ENCODE measurements at places on chromosomes 1 and 21. TPM values are rescaled to one million over a fixed set of nuclear protein-coding genes. Genes with fewer than 3 reads are reported as not detected.

DNA sequence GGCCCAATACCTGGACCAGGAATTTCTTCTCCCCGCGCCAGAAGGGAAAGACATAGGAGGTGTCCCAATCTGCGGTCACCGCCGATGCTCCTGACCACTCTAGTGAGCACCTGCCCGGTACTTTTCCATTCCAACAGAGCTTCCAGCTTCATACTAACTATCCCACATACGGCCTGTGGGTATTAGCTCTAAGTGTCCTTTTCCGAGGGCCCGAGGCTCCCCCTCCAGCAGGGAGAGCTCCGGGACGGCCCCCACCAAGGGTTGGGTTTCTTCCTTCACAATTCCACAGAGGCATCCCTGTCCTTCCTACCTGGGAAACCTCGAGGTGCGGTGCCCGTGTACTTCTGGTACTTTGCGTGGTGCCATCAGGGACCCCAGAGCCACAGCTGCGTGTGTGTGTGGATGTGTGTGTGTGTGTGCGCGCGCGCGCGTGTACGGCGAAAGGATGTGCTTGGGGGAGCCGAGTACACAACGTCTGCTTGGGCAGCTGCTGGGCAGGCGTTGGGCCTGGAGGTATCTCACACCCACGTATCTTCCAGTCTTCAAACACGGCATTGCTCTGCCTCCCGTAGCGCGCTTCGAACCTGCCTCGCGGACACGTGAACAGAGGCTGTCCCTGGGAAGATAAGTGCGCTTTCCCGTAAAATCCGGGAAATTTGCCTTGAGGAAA is 2.4 kb upstream of the SIM2 start:
- peak; percentile 13 for DNase-seq

- DNase-seq, result no peak
Observed at GRCh38 chr1:47680815-47681475, 243.1 kb downstream of the FOXD2 start.

GRCh38 chr1:39385067-39385988 is 106.1 kb upstream of the BMP8A start:
- DNase-seq, result no peak

- DNase-seq, result no peak
Observed at GRCh38 chr1:44033756-44034155, 2.5 kb upstream of the SLC6A9 start.

GRCh38 chr1:156356875-156357534 is 12.0 kb upstream of the RHBG start:
- peak; percentile 78 for DNase-seq

DNA sequence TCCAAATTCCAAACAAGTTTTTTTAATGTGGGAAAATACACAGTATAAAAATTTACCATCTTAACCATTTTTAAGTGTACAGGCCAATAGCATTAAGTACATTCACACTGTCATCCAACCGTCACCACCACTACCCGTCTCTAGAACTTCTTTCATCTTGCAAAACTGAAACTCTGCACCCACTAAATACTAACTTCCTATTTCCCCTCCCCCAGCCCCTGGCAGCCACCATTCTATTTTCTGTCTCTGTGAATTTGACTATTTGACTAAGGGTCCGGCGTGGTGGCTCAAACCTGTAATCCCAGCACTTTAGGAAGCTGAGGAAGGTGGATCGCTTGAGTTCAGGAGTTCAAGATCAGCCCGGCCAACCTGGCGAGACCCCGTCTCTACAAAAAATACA is 36.1 kb downstream of the CLSTN1 start:
- no peak for DNase-seq

DNA sequence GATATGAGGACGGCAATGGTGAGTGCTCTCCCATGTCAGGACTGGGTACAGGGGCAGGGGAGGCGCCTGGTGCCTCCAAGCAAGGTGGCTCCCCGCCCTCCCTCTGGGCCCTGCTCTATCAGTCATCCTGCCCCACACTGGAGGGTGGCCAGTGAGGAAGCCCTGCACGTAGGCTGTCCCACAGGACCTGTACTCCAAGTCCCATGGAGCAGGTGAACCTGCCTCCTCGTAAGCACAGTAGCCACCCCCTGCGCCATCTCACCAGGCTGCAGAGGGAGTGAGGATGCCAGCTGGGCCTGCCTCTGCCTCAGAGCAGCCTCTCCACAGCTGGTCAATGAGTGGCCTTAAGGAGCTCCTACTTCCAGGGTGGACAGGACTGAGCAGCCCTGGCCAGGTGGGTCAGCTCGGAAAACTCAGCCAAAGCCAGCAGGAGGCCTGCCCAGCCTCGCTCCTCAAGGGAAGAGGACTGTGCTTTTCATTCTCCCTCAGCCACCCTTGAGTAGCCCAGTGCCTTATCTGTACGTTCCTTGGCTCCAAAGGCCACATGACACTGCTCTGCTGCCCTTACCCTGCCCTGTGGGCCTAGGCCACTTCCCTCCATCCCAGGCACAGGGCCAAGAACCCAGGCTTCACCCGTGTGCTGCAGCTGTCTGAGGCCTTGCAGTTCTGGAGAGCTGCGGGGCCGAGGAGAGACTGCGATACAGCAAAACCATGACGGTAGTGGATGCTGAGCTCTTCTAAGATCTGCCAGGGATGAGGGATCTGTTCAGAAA is 39.6 kb downstream of the SLC45A1 start:
- no peak for DNase-seq

DNA sequence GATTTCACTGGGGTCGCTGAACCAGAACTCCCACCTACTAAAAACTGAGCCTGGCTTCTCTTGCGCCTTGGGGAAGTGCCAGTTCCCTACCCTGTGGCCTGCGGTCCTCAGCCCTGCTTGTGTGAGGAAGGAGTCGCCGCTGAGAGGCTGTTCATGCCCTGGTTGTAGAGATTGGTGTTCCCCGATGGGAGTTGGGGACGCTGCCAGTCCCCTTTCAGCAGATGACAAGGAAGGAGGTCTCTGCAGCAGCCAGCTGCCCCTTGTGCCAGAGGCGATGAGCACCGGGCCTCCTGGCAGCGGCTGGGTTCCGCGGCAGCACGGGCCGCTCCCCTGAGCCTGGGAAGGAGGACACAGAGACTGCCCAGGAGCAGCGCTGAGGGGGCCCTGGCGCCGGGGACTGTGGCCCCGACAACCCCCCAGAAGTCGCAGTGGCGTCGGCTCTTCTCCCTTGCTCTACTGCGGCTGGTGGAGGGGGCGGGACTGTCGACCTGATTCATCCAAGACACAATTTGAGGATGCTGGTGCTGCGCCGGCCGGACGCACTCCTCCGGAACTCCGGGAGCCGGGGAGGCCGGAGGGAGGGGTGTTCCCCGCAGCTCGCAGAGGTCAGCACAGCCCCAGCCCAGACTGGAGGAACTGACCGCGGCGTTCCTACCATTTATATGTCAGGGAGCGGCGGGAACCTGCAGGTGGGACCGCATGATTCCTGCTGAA is 12.0 kb upstream of the ADORA3 start:
- DNase-seq, result no peak

GRCh38 chr1:162666006-162666645 is 33.9 kb downstream of the DDR2 start:
- DNase-seq, result no peak

- no peak for DNase-seq
Observed at GRCh38 chr1:203915811-203916210, 54.4 kb downstream of the SNRPE start.

DNA sequence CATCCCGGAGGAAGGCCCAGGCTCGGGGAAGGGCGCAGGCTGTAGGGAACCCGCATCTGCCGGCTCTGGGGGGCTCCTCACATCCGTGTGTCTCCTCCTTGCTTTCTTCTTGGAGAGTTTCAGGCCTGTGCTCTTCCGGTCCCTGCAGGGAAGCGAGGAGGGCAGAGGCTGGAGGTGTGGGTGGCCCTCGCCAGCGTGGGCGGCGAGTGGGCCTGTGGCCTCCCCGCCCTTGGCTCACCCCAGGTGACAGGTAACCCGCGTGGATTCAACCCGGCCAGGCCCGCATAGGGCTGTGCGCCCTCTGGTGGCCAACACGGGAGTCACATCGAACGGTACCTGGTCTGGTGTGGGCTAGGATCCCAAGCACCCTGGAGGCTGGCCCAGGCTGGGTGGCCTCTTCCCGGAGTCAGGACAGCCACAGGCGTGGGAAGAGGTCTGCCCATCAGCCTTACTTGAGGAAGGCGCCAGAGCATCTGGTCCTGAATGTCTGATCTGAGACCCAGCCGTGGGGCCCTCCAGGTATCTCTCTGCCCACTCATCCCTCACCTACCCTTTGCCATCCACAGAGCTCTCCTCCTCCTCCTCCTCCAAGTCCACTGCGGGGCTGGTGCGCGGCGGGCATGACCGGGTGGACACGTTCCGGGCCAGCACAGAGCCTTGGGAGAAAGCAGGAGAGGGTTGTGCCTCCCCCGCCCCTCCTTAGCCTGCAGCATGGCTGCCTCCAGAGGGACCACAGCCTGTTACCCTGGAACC is 9.6 kb upstream of the TNFRSF25 start:
- DNase-seq, result peak; percentile 71

- no peak for DNase-seq
Observed at GRCh38 chr1:192703283-192704206, 67.6 kb downstream of the RGS13 start.

GRCh38 chr1:6982443-6982842 is 197.2 kb downstream of the CAMTA1 start:
- no peak for DNase-seq

DNA sequence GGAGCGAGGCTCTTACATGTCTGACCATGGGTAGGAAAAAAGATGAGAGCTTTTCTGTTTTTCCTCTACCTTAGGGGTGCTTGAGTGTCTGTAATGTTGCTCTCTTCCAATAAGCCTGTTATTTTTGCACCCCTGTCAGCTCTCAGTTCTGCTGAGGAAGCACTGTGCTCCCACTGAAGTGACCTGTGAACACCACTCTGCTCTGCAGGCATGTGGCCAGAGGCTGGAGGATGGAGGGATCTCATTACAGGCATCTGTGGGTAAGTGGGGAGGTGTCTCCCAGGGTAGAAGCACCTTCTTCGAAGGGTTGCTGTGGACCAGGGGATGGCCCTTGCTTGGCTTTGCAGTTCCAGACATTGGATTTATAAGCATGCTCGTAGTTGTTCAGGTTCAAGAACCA is 56.8 kb upstream of the RBM15 start:
- DNase-seq, result no peak

GRCh38 chr1:81549588-81550127 is 251.1 kb upstream of the ADGRL2 start:
- no peak for DNase-seq

- no peak for DNase-seq
Observed at GRCh38 chr1:149936170-149936991, at the start of gene MTMR11. Gene MTMR11, minus strand, starts transcription at chr1:149936879. Its CDS starts 232 bp downstream, at chr1:149936647.

- peak; percentile 72 for DNase-seq
Observed at GRCh38 chr1:156295391-156295947, at the start of gene GLMP. Gene GLMP, minus strand, starts transcription at chr1:156295679. Its CDS starts 34 bp downstream, at chr1:156295645.

DNA sequence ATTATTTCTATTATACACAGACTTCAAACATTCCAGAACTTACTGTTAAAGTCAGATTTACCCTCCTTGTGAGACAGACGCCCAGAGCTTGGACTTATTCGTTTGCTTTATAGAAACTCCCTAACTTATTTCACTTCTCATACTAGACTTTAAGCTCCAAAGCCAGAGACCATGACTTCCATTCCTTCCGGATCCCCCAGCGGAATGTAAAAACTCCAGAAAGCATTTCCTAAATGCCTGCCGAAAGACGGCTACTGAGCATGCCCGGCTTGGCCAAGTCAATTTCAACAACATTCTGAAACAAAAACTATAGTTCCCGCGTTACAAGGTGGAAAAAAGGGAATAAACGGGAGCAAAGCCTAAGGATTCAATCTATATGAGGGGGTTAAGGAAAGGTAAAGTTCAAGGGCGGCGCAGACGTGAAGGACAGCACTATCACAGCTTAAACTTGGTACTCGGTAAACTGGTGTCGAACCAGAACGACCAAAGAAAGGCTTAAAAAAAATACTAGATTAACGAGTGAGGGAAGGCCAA is 1.1 kb downstream of the USP48 start:
- DNase-seq, result no peak

DNA sequence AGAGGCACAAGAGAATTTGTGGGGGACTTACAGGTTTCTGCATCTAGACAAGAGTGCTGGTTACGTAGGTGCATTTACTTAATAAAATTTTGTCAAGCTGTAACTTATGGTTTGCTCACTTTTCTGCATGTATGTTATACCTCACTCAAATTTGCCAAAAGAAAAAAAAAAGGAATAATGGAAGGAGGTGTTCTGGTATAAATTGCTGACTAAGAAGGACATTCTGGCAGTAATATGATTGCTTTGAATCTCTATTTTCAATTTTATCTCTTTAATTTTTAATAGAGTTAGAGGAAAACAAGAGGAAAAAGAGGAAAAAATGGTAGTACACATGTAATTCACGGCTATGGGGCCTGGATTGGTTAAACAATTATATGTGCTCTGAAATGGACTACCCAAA is 119.5 kb downstream of the DUSP10 start:
- no peak for DNase-seq

DNA sequence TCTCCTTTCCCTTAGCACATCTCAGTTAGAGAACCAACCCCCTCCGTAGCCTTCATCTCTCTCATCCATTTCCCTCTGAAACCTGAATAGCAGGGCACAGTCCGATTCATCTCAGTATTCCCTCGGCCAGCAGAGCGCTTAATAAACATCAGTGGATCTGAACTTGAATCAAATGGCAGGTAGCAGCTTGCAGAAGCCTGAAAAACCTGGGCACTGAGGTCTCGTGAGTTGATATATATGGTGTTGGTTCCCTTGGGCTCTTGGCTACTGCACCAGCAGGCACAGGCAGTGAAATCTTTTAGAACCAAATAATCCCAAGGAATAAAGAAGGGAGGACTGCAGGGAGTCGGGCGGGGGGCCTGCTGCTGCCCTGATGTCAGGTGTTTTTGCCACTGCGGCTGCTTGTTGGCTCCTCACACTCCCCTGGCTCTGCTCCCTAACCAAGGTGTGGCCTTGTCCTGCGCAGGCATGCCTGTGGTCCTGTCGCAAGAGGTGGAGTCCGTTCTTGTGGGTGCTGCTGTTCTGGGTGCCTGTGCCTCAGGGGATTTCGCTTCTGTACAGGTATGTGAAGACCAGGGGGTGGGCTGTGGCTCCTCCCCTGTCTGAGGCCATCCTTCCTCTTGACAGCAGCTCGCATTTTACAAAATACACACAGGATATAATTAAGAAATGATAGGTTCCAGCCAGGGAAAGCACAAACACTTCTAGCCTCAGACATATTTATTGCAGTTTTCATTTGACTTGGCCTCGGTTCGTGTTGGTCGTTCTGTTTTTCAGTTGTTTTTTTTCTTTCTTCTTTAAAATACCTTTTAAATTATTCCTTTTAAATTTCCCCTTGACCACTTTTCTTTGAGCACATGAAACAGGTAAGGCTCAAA is 140.9 kb upstream of the HOOK1 start:
- no peak for DNase-seq

DNA sequence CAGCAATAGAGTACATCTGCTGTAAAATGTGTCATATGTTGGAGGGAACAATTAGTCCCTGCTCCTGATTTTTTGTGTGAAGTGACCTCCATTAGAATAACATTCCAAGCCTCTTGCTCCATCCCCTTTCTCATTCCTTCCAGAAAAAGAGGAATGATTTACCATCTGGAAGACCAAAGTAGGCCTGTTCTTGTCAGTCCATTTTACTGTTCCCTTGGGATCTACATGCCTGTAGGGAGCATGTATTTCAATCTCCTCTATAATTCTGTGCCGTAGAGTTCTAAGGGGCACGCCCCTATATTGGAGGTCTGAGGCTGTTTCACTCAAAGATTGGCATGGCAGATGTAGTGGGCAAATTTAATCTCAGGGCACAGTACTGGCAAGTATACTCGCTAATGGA is 48.8 kb upstream of the MAN1A2 start:
- no peak for DNase-seq

LCE2B gene
- total RNA-seq, result not detected

CAMK2N1 gene
- 109 TPM for total RNA-seq

PLD5 gene
- 2.0 TPM for total RNA-seq

DISP3 gene
- 12.2 TPM for total RNA-seq

PAPPA2 gene
- total RNA-seq, result 6.1 TPM
